LNCaP clone FGC (cell line): ENCODE measurements at places on chromosomes 3 and 15.

DNA sequence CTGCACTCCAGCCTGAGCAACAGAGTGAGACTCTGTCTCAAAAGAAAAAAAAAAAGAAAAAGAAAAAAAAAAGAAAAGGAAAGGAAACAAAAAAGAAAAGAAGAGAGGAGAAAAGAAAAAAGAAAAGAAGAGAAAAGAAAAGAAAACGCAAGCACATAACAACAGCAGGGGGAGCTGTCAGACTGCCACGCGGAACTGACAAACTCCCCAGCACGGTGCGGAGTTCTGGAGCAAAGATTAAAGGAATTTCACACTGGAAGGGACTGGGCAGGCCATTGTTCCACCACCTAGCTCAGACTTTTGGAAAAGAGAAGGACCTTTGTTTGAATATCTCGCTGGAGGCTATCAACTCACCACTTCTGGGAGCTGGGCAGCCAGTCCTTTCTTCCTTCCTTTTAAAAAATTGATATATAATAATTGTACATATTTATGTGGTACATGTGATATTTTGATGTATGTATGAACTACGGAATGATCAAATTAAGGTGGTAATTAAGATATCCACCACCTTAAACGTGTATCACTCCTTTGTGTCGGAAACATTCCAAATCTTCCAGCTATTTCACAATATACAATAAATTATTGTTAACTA, 40.5 kb downstream of the DPPA2 start:
- no peak for DNase-seq

DNA sequence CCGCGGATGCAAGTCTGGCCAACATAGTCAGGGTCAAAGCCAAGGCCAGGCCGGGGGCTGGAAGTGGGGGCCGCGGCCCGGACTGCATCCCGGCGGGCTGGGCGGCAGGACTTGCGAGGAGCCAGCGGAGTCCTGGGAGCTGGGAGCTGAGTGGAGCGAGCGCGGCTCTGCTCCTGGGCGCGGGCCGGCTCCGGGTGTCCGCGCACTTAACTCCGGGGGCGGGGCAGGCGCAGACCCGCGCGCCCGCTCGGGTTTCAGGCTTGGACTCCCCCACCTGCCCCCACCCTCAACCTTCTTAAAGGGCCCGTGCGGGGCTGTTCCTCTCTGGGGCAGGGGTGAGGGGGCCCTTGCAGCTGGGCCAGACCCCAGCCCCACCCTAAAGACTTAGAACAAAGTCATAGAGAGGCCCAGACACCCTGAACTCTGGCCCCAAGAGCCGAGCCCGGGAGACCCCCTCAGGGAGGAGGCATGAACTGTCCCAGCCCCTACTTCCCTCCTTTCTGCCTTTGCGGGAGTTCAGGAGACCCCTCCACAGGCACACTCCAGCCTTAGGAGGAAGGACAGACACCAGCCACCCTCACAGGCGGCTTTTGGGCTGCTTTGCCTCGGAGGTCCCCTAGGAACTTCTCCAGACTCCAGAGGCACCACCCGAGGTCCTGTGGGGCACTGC, at the start of gene CSPG4:
TSS of gene CSPG4 (minus strand) at position 181 of the 670 bp plus-strand sequence. CDS start at position 88, 93 bp downstream.
- DNase-seq = no peak

DNA sequence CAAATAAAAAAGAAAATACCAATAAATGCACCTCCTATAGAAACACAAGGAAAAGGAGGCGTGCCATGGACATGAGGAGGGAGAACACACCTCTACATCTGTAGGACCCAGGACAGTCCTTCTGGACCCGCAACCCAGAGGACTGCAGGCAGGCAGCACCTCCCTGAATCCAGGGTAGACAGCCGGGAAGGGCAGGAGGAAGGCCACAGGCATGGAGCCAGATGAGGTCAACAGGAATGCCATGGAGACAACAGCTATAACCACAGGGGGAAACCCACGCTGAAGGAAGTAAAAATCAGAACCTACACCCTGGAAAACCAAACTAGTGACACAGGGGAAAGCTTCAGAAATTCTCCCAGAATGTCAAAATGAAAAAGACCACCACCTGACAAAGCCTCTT, 248.8 kb upstream of the NSMCE3 start:
- DNase-seq = no peak

GRCh38 chr3:185818267-185818875, 6.5 kb downstream of the IGF2BP2 start:
- no peak for DNase-seq

GRCh38 chr3:139523718-139524117, 15.8 kb downstream of the RBP1 start:
- no peak for DNase-seq

DNA sequence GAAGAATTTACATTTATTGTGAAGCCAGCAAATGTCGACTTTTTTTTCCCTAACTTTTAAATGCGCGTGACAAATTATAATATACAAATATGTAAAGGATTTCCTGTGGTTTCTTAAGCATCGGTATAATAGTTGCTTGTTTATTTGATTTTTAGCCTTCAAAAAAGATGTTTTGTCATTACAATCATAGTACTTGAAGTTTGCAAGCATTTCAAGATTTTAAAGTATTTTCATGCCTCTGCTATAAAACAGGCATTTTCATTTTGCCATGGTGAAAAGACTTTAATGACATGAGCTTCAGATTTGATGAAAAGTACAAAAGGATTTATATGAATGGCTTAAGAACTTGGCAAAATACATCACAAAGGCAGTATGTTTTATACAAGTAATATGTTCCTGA, 9.4 kb upstream of the P2RY12 start:
- no peak for DNase-seq

DNA sequence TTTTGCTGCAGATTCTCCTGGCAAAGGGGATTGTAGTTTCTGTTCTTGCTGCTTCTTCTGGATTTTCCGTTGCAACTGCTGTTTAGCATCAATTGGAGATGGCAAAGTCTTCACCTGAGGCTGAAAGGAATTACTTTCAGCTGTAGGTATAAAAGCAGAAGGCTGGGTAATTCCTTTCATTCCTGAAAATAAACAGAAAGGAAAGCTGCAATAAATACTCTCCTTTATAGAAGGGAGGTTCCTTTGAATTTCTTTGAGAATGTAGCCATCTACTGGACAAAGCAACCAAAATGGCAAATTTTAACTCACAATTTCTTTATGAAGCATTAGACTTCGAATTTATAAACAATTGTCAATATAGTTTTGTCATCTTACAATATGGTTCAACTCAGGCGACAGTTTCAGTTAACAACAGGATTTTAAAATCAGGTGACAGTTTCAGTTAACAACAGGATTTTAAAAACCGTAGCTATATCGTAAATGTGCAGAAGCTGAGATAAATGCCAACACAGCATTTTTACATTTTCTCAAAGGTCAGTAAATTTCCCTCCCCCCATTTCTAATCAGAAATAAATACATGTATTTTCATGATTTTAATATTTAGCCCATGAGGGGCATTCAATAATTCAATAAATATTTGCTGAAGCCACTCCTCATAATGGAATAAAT, 104.9 kb upstream of the NEDD4 start:
- DNase-seq = no peak

- DNase-seq = no peak
These were observed 1047.0 kb downstream of the TUSC7 start for GRCh38 chr3:117756563-117756962.

DNA sequence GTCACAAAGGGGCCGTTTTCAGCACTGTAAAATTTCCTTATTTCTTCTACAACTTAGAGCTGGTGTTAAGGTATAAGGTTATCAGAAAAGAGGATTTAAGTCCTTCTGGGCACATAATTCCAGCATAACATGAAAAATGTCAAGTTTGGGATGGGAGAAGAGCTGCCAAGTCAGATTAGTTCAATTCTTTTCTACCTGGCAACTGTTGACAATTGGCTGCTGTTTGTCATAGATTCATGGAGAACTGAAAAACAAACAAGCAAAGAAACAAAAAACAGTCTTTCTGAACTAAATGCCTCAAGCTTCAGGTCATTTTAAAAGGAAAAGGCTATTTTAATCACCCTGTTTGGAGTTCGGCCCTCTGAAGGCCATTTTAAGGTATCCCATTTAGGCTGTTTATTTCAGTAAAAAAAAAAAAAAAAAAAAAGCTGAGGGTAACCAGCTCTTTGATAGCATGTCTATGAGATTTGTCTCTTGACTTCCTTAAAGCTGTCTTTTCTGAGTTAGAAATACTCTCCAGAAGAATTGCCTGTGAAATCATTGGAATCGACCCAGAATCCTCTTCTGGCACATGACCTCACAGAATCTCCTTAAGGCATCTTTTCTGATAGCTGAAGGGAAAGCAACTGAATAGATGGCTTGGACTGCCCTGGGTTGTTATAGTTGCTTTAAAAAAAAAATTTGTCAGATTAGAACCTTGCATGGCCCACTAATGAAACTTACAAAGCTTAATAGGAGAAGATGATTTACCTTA, 173.3 kb downstream of the SEMA6D start:
- DNase-seq = no peak

GRCh38 chr15:86316726-86317383, 237.2 kb downstream of the AGBL1 start:
- DNase-seq = no peak

- DNase-seq = peak; percentile 43
These were observed 2.3 kb upstream of the HAPLN3 start for GRCh38 chr15:88897456-88898194.

DNA sequence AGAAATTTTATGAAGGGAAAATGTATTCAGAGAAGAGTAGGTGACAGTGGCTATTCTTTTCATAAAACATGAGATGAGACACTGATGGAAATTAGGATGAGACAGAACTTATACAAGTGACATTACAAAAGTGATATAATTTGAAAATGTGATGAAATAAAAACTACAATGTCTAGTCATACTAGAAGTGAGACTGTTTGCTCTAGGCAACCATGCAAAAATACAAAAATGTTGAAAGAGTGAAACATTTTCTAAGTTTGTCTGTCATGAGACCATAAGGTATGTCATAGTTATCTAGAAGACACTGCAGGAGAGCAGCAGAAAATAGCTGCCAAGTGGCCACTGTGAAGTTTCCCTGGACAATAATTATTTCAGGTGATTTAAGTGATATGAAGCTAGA, 459.5 kb downstream of the DIPK2A start:
- DNase-seq = no peak

GRCh38 chr15:36501063-36501678, 78.3 kb upstream of the CDIN1 start:
- peak; percentile 32 for DNase-seq

- DNase-seq = no peak
These were observed 189.7 kb downstream of the MEX3B start for GRCh38 chr15:81856001-81856633.

DNA sequence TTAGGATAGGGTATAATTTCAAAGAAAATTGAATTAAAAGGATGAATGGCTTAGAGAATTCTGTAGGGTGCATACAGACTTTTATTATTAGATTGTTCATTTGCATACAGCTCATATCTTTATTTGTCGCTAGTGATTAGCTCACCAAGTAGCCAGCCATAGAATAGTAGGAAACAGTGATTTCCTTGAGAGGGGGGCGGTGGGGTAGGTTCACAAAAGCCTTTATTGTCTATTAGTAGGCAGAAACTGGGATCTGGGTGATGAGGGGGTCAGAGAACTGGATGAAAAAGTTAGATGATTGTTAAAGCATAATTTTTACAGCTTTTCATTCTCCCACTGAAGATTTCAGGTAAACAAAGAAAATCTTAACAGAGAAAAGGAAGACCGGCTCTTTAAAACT, 77.6 kb upstream of the RAP2B start:
- no peak for DNase-seq

GRCh38 chr3:97694876-97695275, 69.7 kb upstream of the ARL6 start:
- no peak for DNase-seq

DNA sequence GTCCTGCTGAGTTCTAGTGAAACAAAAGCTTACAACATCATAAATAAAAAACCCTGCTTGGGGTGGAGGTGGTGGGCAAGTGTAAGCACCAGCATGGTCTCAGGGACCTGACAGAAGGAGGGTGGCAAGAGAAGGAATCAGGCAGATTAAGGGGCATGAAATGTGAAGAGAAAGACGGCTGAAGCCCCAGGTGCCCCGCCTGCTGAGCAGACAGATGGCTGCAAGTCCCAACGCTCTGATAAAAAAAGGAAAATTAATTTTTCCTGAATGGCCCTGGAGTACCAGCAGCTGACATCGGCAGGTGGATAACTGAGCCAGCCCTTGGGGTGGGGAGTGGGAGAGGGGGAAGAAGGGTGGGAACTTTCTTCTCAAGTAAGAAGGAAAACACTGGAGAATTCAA, 137.9 kb downstream of the XXYLT1 start:
- no peak for DNase-seq

DNA sequence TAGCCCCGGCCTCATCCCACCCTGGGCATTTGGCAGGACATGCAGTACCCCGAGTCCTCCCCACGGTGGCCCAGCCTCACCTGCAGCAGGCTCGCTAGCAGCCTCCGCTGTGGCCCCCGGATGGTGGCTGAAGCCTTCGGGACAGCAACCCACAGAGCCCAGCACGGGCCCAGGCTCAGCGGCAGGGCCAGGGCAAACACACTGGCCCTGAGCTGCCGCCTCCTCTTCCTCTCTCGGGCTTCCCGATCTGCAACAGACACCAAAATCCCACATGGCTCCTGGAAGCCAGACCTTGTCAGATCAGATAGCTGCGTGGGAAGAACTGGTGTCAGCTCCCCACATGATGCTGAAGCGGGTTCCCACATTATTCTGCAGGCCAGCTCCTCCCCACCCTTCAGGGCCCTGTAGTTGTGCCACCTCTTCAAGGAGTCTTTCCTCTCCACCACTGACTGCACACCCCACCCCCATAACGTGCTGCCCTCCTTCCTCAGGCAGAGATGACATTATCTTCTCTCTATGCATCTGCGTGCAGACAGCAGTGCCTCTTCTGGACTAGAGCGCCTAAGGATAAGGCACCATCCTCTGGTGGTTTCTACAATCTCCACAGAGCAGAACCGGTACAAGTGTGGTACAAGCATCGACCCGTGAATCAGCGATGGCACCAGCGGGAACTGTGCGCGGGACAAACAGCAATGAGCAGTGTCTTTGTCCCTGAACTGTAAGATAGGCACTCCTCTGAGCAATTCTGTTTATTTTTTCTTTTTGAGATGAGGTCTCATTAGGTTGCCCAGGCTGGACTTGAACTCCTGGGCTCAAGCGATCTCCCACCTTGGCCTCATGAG, 9.5 kb downstream of the TMEM44 start:
- DNase-seq = no peak

GRCh38 chr3:52372822-52373504, 56.8 kb downstream of the DNAH1 start:
- DNase-seq = no peak

- DNase-seq = no peak
These were observed 386.0 kb upstream of the RARB start for GRCh38 chr3:25041871-25042584.

GRCh38 chr15:100202309-100202960, 139.3 kb downstream of the ADAMTS17 start:
- DNase-seq = peak; percentile 14

DNA sequence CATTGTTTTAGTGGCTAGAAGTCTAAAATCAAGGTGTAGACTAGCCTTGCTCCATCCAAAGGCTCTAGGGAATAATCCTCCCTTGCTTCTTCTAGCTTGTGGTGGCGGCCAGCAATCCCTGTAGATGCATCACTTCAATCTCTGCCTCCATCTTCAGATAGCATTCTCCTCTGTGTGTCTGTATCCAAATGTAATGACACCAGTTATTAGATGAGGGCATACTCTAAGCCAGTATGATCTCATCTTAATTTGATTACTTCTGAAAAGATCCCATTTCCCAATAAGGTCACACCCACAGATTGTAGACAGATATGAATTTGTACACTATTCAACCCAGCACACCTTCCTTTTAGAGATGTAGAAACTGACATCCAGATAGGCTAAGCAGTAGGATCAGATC, 334.5 kb upstream of the KCNMB2 start:
- DNase-seq = no peak

- DNase-seq = no peak
These were observed 78.8 kb upstream of the SPATA12 start for GRCh38 chr3:56981445-56982230.
